Hepatocyte (in vitro differentiated cells): ENCODE measurements at places on chromosomes 2 and 18.

- DNase-seq, result no peak
These were observed 130.8 kb upstream of the ID2 start for GRCh38 chr2:8550937-8551621.

DNA sequence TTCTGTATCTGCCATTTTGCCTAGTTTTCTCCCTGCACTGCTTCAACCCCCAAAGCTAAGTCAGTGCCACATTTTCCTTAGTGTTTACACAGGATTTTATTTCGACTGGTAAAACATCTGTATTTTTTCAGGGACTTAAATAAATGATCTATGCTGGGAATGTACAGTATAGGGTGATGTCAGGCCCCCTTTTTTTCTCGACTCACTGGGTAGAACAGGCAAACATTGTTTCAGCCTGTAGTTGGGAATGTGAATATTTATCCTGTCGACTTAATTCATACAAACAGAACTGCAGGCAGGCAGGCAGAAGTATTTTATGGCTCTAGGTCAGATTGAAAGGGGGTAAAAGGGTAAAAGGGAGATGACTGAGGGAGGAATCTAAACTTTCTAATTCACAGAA lies 123.5 kb upstream of the ZFP36L2 start:
- DNase-seq, result no peak

DNA sequence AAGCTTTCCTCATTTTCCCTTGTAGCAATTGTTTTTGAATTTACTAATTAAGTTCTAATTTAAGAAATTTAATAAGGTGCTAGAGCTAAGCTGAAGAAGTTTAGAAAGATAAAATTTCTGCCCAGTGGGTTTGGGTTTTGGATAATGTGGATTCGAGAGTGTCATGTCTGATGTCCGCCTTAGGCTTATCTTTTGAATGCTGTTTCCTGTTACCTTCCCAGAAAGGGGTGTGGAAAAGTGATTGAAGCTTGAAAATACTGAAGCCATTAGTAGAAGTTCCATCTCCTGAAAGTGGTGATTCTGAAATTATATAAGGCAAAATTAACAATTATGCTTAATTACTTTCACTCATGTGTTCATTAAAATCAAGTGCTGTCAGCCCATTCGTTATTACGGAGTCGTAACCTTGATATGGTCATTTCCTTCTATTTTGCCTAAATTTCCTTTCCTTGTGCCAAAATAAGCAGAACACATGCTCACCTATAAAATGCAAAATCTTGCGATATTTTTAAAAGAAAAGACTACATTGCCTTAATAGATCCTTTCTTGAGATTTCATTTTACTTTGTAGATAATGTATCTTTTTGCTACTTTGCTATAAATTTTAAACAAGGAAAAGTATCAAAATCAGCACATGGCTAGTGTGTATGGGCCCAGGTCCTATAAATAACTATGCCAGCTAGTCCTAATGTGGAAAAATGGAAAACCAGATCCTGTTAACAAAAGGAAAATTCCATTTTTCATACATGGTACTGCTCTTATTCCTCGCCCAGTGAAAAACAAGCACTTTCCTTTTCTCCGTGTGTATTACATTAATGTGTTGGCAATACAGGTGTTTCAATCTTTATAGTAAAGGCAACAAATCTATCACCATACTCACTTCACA lies 97.3 kb downstream of the ICOS start:
- no peak for DNase-seq

DNA sequence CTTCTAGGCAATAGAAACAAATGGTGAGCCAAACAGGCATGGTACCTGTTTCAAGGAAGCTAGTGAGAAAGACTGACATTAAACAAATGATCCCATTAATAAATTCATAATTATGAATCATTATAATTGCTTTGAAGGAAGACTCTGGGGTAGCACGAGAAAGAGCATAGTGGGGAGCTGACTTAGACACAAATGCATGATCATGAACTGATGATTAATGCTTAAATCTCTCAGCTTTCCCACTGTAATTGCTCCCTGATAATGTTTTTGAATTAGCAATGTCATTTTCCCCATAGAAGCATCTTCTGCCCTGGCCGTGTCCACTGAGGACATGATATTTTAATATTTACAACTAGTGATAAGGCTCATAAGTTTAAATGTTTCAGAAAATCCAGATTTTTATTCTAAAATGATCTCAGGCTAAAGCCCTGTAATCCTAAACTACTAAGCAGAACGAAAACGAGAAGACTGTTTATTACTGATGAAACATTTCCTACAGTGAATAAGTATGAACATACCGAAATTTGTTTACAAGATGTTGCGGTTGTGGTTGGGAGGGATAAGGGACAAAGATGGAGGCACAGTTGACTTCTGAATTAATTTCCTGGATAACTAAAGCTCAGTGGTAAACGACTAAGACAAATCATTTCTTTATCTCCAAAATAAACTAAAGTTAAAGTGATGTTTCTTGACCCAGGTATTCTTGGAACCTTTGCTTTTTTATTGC lies 47.3 kb upstream of the TACR1 start:
- no peak for DNase-seq

DNA sequence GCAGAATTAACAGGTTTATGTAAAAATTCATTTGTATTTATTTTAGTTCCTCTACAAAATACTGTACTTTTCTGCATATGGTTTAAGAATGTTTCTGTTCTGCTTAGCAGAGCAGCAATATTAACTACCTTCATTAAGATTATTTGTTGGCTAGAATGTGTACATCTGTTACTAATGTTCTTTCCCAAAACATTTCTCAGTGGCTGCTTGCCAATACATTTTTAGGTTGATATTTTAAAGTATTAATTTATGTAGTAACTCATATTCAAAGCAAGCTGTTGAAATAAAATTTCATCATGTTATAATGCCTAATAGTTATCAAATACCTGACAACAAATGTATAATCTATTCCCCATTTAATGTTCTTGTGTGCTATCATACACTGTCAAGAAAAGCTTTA lies 40.3 kb downstream of the PRKD3 start:
- DNase-seq, result no peak

DNA sequence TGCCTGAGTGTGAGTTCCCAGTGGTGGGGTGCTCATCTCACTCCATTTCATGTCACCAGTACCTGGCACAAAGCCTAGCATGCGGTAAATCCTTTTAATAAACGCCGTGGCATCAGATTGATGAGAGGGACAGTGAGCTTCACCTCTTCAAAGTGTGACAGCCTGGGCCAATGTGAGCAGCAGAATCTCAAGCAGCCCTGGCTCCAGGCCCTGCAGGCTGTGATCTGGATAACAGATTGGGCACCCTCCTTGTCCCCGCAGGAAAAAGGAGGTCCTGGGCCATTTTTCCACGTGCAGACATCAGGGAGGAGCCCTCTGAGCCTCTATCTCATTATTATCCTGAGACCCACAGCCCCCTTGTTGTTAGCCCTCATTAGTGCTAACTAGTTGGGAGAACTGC lies 34.8 kb downstream of the TET3 start:
- no peak for DNase-seq
